SW 1271 (cell line): ENCODE measurements at places on chromosomes 1 and 21.

DNA sequence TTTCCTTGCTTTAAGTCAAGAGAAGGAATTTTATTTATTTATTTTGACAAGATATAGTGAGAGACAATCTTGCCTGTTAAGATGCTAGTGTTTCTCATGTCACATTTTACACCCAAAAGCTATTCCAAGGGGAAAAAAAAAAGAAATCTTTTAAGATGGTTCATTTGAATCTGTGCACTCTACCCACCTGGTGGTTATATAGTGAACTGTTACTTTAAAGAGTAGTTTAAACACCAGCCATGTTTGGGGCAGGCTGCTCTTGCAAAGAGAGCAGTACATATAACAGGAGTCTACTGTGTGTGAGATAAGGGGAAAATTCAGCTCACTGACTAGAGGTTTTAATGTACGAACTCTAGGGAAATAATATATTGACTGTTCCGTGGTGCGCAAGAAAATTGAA lies 3.3 kb upstream of the ELAVL4 start:
- DNase-seq: no peak

DNA sequence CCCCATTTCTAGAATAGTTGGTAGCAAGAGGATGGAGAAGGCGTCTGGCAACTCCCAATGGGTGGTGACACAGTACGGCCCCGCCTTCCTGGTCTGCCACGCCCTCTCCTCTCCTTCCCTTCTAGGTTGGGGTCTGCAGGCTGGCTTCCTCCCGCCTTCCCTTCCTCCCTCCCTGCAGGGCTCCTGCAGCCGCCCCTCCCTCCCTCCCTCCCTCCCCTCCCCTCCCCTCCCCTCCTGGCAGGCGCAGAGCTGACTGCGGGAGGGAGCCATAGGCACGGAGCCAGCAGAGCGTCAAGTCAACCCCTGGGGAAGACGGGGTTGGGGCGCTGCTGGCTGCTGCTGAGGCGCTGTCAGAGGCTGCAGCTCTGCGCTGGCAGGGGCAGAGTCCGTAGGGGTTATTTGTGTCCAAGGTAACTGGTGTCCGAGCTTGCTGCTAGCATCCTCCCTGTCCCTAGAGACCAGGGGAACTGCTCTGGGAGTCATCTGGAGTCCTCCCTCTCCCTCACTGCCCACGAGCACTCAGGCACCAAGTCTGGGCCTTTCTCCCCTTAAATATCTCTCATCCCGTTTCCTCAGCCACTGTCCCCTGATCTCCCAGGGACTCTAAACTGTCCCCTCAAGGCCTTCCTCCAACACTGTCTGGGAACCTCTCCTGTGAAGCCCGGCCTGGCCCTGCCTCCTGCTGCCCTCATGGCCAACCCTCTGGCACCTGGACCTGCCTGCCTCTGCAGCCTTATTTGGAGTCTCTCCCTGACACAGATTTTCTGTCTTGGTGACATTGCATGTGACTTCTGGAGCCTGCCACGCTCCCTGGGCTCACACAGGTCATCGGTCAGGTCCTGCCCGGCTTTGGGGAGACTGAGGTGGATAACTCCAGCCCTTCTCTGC lies 57.4 kb upstream of the ACOT11 start:
- no peak for DNase-seq

- no peak for DNase-seq
These were observed 1.0 kb upstream of the PRMT2 start for GRCh38 chr21:46634427-46634826.

DNA sequence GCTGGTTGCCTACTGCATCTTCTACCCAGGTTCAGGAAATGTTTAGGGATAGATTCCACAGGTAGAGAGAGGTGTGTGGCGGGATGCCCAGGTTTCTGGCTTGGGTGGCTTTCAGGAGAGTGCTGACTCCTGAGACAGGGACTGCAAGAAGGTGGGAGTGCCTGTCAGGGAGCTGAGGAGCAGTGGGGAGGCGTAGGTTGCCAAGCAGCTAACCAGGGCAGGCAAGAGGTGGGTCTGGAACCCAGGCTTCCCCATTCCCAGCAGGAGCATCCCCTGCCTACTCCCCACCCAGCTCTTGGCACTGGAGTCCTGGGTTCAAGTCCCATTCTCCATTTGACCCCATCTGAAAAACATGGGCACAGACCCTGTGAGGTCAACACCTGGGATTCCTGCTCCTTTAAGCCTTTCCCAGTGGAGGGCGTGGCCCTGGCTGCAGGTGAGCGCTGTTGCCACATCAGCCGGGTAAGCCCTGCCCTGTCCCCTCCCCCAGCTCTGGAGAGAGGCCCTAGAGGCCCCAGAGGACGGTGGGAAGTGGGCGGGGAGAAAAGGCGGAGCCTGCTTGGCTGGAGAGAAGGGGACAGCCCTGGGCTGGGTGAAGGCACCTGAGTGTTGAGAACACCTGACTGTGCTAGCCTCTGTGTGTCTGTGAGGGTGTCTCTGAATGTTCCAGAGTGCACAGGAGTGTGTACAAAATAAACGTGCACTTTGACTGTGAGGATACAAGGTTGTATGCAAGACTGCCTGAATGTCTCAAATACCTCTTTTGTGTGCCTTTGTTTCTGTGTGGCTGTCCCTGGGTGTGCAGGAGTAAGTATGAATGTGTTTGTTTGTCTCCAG lies 14.0 kb upstream of the SYNC start:
- DNase-seq: peak; percentile 12

DNA sequence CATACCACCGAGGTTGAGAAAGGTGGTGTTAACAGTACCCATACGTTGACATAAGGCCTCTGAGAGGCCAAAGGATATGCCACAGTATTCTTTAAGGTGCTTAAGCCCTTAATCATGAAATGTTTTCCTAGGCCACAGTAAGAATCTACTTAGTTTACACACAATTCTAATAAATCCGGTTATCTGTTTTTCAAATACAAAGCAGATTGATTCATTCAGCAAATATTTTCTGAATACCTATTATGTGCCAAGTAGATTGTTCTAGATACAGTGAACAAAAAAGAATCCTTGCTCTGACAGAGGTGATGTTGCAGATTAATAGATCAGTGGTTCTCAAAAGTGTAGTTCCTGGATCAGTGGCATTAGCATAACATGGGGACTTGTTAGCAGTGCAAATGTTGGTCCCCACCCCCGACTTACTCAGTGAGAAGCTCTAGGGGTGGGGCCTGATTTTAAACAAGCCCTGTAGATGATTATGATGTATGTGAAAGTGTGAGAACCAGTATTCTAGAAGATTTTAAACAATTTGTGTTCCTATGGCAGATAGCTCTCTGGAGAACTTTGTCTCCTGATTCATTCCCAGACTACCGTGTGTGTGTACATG lies 61.6 kb downstream of the NFIA start:
- no peak for DNase-seq

DNA sequence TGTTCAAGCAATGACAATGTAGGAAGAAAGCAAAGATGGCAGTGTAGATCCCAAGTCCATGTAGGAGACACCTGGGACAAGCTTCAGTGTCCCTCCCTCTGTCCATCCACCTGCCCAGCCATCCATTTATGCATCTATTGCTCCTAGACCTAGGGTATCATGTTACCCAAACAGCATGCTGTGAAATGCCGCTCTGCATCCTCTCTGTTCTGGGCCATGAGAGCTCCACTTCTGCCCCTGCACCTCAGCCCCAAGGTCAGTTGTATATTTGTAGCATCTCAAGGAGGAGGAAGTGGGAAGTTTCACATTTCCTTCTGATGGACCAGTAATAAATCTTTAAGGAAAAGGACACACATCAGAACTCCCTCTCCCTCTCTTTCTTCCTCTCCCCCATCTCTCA lies 27.9 kb upstream of the TSPEAR start:
- DNase-seq: no peak

DNA sequence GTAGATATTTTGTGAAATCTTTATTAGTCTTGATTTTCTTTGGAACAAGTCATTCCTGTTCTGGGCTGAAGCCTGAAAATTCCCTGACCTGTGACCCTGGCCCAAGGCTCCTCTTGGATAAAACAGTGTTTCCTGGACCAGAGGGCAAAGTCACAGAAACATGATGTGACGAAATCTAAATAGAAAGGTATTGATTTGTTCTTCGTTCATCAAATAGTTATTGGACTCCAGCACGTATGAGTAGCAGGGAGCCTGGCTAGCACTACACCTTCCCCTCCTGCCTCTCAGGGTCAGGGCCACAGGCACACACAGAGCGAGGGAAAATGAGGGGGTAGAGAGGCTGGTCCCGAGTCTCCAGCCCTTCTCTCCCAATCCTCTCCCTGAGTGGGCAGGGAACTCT lies 1.7 kb upstream of the CLDN14 start:
- DNase-seq: no peak

GRCh38 chr1:229729916-229730315 lies 103.9 kb downstream of the URB2 start:
- DNase-seq: no peak

DNA sequence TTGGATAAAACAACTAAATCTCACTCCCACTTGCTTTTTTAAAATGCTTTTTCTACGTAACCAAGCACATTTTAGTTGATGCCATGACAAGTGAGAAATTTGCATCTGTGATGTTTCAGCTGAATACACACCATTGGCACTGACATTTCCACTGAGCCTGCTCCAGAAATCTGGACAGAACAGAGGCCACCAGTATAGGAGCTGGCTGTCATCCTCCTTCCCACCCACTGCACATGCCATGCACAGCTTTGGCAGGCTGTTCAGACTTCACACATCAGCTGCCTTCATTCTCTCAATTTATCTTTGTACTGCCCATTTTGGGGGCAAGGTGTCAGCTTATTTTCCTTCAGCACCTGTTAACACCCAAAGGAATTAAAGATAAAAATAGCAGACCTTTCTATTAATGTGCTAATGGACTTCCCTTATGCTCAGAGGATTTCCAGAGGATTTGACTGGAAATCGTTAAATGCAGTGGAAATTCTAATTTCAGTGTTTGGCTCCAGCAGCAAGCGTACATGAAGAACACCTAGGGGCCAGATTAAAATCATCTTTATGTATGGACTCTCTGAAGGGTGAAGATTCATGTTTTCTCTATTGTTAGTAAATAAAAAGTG lies 12.9 kb upstream of the PODN start:
- DNase-seq: no peak

- DNase-seq: no peak
These were observed 4.6 kb upstream of the FAM167B start for GRCh38 chr1:32242341-32242851.

DNA sequence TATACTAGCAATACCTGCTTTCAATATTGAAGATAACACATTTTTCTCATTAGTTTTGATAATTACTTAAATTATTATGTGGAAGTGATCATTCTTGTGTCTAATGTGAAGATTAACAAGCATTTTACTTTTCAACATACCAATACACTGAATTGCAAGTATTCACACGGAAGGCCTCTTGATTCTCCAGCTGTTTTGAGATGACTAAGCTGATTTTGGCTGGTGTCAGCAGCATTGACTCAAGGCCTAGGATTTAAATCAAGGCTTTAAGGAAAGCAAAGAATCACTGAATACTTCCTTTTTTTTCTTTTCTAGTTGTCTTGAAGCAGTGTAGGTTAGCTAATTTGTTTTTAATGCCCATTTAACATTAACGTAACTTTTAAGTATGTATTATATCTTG lies 373.7 kb downstream of the SRGAP2C start:
- DNase-seq: no peak

DNA sequence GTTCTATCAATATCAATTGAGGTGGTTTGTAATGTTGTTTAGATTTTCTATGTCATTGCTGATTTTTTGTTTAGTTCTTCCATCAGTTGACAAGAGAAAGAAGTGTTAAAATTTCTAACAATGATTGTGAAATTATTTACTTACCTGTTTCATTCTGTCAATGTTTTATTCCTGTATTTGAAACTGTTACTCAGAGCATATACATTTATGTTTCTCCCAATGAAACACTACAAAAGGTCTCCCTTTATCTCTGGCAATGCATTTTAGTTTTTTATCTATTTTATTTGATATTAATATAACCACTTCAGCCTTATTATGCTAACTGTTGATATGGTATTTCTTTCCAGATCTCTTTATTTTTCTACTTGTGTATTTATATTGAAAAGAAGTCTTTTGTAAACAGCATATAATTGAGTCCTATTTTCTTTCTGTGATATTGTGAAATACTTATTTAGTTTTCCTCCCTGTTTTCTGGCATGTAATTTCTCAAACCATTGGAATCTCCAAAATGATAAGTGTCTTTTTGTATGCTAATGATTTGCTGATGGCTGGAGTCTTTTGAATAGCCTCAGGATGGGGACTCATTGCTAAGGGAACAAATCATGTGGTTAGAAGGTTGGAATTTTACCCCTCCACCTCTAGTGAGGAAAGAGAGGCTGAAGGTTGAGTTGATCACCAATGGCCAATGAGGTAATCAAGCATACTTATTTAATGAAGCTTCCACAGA lies 122.0 kb downstream of the ADSS2 start:
- DNase-seq: no peak

- no peak for DNase-seq
These were observed 153.1 kb upstream of the FGGY start for GRCh38 chr1:59143811-59144210.

- DNase-seq: no peak
These were observed 13.5 kb downstream of the BCAR3 start for GRCh38 chr1:93668121-93668520.

- DNase-seq: no peak
These were observed 6.2 kb downstream of the TMEM35B start for GRCh38 chr1:34978921-34979320.

DNA sequence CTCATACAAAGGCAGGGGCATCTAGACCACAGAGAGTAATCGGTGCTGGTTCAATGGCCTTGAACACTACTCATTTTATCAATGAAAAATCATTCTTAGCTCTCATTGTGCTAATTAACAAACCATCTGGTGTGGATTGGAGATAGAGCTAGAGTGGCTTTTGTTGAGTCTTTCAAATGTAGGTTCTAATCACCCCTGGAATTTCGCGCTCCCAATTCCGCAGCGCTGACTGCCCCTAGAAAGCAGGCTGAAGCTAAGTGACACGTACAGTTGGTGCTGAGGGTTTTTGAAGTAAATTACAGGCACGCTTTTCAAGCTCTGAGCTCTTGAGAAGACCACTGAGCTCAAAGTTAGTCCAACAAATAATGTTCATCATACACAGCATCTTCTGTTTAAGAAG lies 31.2 kb upstream of the CA6 start:
- no peak for DNase-seq

DNA sequence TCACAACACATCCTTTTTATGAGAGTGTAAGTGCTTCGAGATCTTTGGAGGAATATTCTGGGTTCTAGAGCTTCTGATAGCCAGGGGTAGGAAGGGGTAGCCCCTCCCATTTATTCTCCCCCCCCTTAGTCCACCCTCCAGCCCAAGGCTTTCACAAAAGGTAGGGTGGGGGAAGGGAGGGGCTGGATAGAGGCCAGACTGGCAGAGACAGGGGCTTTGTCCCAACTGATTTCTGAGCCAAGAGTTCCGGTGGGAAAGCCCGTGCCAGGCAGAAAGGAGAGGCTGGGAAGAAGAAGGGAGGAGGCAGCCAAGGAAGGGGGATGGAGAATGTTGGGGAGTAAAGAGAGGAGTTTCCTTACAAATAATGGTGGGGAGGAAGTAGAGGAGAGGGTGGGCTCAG lies 3.1 kb downstream of the BCAN start:
- no peak for DNase-seq
